ENCODE measurements at places on chromosomes 2 and 18. TPM values are rescaled to one million over a fixed set of nuclear protein-coding genes. Genes with fewer than 3 reads are reported as not detected.

Gene DSG2
- 117 TPM for polyA plus RNA-seq

Gene TUBA3E
- not detected for polyA plus RNA-seq

Gene UBXN4
- 51.8 TPM for polyA plus RNA-seq

Gene KCNG3
- not detected for polyA plus RNA-seq

Gene CTAGE1
- polyA plus RNA-seq, result not detected

Gene PRKAG3
- not detected for polyA plus RNA-seq

Gene HOXD9
- not detected for polyA plus RNA-seq

- DNase-seq, result no peak
Measured at GRCh38 chr18:63318889-63319382, 633 bp downstream of the BCL2 start.

DNA sequence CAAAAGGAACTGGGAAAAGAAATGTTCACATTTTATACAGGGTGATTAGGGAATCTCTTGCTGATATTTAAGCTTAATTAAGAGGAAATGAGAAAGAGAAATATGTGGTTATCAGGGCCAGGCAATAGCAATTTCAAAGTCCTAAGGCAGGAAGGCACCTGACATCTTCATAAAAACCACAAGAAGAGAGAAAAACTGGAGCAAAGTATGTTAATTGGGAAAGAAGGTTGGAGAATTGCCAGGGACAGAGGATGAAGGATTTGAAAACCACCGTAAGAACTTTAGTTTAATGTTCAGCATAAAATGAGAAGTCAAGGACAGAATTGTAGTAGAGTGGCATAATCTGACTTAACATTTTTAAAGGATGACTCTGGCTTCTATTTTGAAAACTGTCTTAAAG, 691.8 kb upstream of the NRXN1 start:
- no peak for DNase-seq

- DNase-seq, result no peak
Measured at GRCh38 chr18:10526561-10526949, 728 bp downstream of the NAPG start.

DNA sequence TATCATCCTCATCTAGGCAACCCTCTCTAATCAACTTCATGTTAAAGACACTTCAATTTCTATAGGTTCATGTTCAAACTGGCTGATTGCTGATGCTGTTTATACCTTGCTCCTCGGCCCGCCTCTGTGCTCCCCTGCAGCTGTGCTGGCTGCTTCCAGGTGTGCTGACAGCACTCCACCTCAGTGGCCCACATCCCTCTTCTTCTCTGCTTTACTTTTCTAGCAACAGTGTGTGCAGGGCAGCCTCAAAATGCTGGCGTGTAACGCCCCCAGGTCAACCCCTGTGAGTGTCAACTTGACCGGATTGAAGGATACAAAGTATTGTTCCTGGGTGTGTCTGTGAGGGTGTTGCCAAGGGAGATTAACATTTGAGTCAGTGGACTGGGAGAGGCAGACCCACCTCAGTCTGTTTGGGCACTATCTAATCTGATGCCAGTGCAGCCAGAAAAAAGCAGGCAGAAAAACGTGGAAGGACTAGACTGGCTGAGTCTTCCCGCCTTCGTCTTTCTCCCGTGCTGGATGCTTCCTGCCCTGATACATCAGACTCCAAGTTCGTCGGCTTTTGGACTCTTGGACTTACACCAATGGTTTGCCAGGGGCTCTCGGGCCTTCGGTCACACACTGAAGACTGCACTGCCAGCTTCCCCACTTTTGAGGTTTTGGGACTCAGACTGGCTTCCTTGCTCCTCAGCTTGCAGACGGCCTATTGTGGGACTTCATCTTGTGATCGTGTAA, 94.7 kb downstream of the COL6A3 start:
- DNase-seq, result no peak

DNA sequence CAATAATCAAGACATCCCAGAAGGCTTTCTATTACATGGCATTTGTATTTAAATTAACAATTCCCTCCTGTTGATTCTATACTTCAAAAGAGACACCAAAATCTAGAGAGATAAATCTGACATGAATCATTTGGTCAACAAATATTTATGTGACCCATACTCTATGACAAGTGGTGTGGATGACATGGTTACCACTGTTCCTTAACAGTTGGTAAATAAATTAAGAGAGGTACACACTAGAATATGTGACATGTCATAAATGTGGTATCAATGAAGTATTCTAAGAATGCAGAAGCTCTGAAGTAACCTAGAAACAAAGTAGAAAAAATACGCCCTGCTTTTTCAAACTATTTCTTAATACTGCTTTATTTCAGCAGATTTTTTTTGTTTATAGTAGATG, 255.4 kb downstream of the EXOC6B start:
- DNase-seq, result no peak

GRCh38 chr2:1561259-1561658, 148.0 kb downstream of the TPO start:
- no peak for DNase-seq

DNA sequence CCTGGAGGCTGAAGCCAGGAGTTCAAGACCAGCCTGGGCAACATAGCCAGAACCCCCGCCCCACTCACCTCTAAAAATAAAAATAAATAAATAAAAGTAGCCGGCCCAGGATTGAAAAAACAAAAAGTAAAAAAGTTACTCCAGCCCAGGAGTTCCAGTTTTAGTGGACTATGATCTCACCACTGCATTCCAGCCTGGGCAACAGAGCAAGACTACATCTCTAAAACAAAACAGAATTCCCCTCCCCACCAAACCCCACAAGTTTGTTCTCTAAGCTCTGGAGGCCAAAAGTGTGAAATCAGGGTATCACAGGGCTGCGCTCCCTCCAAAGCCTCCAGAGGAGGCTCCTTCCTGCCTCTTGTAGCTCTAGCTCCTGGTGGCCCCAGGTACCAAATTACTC, 1.7 kb downstream of the D2HGDH start:
- DNase-seq, result no peak

- DNase-seq, result no peak
Measured at GRCh38 chr2:240581811-240582210, 4.7 kb upstream of the CAPN10 start.
